ENCODE measurements at places on chromosomes 11 and 22.

DNA sequence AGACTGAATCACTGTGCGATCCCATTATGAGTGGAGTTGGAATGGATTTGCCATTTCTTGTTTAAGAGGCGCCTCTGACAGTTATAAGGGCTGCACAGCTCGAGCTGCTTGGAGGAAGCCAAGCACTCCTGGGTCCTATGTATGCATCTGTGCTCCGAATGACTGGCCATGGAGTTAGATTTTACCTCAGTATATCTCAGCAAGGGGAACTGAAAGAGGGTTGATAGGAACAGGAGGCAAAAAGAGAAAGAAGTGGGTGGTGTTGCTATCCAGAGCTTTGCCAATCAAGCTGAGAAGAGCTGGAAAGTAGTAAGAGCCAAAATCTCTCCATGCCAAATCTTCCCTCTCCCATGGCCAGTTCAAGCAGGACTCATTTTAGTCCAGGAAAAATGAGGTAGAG, 632.0 kb upstream of the KIRREL3 start:
- DNase-seq: no peak

- DNase-seq: no peak
Observed at GRCh38 chr11:56817661-56818060, 69.2 kb upstream of the OR9G4 start.

- no peak for DNase-seq
Observed at GRCh38 chr11:73570415-73571114, 27.3 kb downstream of the FAM168A start.

GRCh38 chr11:76837696-76838677, 22.7 kb upstream of the ACER3 start:
- DNase-seq: no peak

DNA sequence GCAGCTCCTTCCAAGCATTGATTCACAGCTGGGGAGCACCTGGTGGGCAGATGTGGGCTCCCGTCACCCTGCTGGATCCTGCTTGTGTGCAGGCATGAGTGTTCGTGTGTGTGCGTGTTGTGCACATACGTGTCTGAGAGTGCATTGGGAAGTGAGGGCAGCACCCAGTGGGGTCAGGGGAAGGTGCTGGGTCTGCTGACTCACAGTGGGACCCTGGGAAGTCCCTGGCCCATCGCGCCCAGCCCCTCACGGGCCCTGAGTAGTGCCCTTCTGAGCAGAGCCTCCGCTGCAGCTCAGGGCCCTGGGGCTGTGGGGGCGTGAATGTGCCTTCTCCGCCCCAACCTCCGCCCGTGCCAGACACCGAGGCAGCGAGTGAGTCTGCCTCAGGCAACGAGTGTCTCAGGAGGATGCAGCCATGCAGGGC, 36.8 kb downstream of the WNT11 start:
- DNase-seq: no peak

DNA sequence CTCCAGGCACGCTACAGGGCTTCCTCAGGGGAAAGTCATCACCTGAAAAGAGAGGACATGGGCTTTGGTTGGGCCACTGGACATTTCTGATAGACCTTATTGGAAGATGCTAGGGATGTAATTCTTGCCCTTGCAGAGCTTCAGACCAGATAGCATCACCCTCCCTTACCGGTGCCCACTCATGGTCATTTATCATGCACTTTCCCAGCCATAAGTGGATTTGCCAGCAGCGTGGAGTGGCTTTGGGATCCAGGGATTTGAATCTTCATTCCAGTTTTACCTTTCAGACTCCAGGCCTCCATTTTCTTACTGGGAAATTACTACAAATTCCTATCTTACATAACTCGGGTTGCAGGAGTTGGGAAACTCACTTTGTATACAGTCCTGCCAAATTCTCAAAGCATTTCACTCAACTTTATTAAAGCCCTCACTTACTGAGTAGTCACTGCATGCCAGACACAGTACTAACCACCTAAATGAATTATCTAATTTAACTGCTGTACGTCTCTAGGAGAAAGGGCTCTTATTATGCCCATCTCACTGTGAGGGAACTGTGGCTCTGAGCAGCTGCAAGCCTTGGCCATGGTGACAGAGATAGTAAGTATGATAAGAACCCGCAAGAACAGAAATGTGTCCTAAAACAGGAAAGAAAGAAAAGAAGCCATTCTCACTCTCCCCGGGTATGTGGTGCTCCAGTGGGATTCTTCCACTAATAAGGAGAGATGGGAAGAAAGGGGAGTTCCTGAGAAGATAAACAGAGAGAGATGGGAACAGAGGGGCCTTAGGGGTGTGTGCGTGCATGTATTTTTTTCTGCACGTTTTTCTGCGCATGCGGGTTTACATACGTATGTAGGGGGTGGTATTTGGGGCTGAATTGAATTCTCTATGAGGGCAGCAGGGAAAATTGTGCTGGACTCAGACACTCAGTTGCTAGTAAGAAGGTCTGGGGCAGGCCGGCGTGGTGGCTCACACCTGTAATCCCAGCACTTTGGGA, 9.7 kb downstream of the CHRM1 start:
- DNase-seq: no peak

GRCh38 chr22:19750507-19751490, 9.8 kb upstream of the TBX1 start:
- DNase-seq: no peak

- no peak for DNase-seq
Observed at GRCh38 chr11:96014217-96014616, 90.3 kb upstream of the MTMR2 start.

- no peak for DNase-seq
Observed at GRCh38 chr11:17813391-17814059, 78.9 kb downstream of the KCNC1 start.

GRCh38 chr11:29782447-29782846, 234.4 kb downstream of the KCNA4 start:
- DNase-seq: no peak
